CD4-positive, alpha-beta T cell treated with Interleukin-4 for 1 hour (primary cell): ENCODE measurements at places on chromosomes 5 and 9.

DNA sequence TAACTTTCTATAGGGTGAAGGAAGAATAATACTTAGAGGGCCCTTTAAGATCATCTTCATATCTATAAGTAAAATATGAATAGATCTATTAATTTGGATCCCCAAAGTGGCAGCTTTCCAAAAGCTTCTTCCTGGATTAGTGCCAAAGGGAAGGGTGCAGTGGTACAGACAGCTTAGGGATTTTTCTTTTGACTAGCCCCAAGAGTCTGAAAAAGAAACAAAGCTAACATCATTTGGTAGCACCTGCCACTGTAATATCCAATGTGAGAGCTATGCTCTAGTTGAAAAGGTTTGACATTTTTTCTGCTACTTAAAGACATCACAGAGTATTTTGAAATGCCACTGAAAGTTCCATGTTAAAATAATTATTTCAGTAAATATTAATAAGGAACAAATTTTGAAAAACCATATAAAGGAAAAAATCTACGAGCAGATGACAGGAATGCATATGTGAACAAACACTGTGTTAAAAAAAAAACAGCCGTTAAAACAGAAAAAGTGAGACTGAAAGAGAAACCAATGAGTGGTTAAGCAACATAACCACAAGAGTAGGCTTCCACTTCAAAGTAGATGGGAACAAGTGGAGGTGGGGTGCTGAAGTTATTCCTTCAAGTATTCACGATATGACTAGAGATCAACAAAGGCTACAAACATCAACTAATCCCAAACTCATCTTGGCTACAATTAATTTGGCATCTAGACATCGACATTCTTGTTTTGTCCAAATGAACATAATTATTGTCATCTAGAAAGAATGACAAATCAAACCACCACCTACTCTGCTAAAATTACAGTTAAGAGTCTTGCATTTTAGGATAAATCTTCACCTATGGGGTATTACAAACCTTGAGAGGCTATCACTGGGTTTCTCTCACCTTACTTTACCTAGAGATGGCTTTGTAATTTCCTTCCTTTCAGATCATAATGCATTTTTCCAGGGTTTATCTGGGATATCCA is 137.5 kb downstream of the CPLANE1 start:
- no peak for DNase-seq

- DNase-seq: no peak
Measured at GRCh38 chr5:1387059-1387755, 42.3 kb upstream of the CLPTM1L start.

GRCh38 chr5:121726991-121727390 is 124.7 kb upstream of the FTMT start:
- DNase-seq: no peak

DNA sequence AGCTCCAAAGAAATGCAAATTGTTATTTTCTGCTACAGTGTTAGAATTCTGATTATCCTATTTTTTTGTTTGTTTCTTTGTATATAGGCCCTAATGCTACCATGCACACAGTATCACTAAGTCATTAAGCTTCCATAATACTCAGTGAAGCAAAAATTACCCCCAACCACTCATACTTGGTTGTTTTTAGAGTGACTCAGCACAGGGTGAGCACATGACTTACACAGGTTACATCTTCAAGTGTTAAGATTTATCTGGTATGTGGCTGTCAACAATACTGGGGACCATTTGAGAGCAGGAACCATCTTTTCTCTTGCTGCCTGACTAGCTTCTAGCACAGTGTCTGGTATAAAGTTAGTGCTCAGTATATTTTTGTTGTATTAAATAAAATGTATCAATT is 255.8 kb upstream of the SLC24A2 start:
- DNase-seq: no peak

GRCh38 chr9:2602704-2603116 is 18.9 kb upstream of the VLDLR start:
- no peak for DNase-seq

GRCh38 chr5:14071433-14071832 is 71.7 kb upstream of the TRIO start:
- no peak for DNase-seq

- peak; percentile 28 for DNase-seq
Measured at GRCh38 chr9:111661802-111662521, 557 bp downstream of the GNG10 start.

DNA sequence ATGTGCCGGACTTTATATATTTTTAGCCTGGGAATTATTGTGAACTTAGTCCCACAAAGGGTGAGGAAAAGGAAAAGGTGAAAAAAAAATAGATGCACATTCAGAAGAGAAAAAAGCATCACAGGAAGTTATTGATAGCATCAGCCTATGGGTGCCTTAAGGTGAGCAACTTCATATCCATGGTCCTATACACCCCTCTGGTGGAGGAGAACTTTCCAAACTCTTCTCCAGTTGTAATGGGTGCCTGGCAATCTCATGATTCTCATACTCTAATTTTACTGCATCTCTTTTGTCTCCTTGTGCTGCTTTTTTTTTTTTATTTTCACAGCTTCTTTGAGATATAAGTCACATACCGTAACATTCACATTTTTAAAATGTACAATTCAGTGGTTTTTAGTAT is 107.4 kb downstream of the JAKMIP2 start:
- DNase-seq: no peak

- DNase-seq: no peak
Measured at GRCh38 chr5:138445547-138446271, 6.9 kb downstream of the REEP2 start.

DNA sequence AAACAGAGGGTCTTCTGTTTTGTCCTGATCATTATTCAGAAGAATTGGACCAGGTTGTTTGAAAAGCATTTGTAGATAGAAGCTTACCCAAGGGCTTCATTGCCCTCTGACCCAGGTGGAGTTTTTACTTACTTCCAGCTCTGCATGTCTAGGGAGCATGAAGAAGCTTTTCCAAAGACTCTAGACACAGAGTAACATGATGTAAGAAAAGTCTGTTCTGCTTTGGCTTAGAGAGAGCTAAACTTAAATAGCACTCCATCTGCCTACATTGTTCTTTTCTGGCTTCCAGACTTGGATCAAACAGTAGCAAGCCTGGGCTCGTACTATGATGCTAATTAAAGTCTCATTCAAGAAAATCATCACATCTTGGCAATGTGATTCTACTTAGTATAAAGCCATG is 112.1 kb downstream of the SNCAIP start:
- no peak for DNase-seq
